Endothelial cell of umbilical vein (primary cell): ENCODE measurements at places on chromosomes 11 and 22. TPM values are rescaled to one million over a fixed set of nuclear protein-coding genes. Genes with fewer than 3 reads are reported as not detected.

- peaks cover 6% of the 10 kb centered on the region for H3K4me1 ChIP-seq
- peak; percentile 79 for DNase-seq
- no peak overlapping the region for H3K27ac ChIP-seq
- H3K4me3 ChIP-seq, result no peak overlapping the region
These were observed 99.4 kb upstream of the BLID start for GRCh38 chr11:122215244-122215992.

DNA sequence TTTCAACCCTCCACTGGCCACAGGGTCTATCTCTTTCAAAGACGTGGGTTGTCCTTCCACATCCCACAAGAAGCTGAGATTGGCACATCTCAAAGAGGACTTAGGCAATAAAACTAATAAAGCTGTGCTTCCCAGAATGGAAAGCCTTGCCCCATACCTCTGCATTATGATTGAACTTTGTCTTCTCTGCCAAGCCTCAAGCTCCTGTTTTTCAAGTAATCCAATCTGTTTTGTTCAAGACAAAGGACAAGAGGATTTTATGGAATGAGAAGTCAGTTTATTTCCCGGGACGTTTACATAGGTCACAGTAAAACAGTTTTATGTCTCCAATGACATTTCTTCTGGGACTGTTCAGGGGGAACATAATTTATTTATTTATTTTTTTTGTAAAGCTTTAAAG is 108.4 kb downstream of the GALNT18 start:
- no peak for DNase-seq
- no peaks in the 10 kb centered on the region for H3K4me1 ChIP-seq
- no peaks in the 10 kb centered on the region for H3K36me3 ChIP-seq
- peaks cover 1% of the 10 kb centered on the region for H3K27me3 ChIP-seq

GRCh38 chr11:18106688-18107087 is 806 bp upstream of the SAAL1 start:
- DNase-seq, result peak; percentile 6
- H3K4me3 ChIP-seq, result no peak overlapping the region
- H3K36me3 ChIP-seq, result no peaks in the 10 kb centered on the region
- peaks cover 7% of the 10 kb centered on the region for H3K4me1 ChIP-seq

The TEX54 gene
- not detected in 2 replicates for polyA plus RNA-seq

- no peaks in the 10 kb centered on the region for H3K36me3 ChIP-seq
- peak; percentile 13 for DNase-seq
- H3K4me1 ChIP-seq, result peaks cover 26% of the 10 kb centered on the region
- H3K27me3 ChIP-seq, result peaks cover 35% of the 10 kb centered on the region
- no peak overlapping the region for H3K27ac ChIP-seq
These were observed 9.1 kb upstream of the FLI1 start for GRCh38 chr11:128684549-128685401.

The OR4A16 gene
- not detected in 2 replicates for polyA plus RNA-seq
